ENCODE measurements at places on chromosomes 7 and 10.

- DNase-seq: peak; percentile 48
Measured at GRCh38 chr10:43110338-43111071, 27.7 kb upstream of the CSGALNACT2 start.

GRCh38 chr7:119065966-119066365 is 841.5 kb downstream of the ANKRD7 start:
- no peak for DNase-seq

- no peak for DNase-seq
Measured at GRCh38 chr7:99446096-99446495, 7.4 kb downstream of the CPSF4 start.

DNA sequence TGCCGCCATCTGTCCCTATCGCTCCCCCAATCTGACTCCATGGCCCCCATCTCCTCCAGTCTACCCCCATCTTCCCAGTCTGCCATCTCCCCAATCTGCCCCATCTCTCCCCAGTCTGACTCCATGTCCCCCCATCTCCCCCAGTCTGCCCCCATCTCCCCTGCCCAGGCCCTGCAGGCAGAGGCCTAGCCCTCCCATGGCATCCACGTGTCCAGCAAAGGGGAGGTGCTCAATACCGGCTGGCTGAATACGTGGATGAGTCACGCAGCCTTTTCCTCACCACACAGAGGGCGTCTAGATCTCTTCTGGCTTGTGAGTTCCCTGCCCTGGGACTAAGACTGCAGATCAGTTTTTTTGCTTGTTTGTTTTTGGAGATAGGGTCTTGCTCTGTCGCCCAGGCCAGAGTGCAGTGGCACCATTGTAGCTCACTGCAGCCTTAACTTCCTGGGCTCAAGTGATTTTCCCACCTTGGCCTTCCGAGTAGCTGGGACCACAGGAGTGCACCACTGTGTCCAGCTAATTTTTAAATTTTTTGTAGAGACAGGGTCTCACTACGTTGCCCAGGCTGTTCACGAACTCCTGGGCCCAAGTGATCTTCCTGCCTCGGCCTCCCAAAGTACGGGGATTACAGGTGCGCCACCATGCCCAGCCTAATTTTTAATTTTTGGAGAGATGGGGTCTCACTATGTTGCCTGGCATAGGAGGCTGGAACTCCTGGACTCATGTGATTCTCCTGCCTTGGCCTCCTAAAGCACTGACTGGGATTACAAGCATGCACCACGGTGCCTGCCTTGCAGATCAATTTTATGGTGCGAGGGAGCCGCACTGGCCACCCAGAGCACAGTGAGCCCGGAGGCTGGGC is 15.3 kb upstream of the GPR146 start:
- peak; percentile 87 for DNase-seq

DNA sequence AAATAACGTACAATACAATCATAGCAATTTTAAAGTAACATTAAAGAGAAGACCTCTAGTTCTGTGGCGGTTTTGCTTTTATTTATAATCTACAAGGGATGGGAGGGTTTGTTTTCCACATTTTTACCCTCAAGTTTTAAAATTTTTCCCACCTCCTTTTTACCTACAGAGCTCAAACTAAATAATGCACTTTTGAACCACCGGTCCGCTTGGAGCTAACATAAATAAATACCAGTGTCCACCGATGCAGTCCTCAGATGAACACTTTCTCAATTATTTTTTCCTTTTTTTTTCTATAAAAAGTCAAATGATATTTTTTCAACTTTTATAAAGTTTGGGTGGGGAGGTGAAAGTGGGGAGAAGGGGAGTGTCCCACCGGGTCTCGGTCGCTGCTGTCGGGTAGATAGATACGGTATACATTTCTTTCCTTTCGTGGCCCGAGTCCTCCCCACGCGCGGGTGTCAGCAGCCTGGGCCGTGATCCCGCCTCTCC is 3.3 kb downstream of the ZNF503 start:
- DNase-seq: no peak

DNA sequence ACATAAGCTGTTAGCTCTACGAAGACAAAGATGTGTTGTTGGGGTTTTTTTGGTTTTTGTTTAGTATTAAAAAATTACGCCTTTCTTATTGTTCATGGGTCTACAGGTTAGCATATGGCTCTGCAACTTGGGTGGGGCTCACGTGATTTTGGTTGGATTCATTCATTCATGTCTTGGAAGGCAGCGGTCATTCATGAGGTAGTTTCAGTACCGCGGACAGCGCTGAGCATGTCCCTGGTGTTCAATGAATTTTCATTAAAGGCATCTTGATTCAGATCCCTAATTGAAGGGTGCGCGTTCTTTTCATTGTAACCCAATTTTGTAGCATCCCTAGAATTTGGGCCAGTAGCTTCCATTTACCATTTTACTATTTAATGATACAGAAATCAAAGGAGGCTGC is 42.9 kb upstream of the TCERG1L start:
- no peak for DNase-seq
